ENCODE measurements at places on chromosomes 7 and 10.

- DNase-seq, result no peak
These were observed 41.4 kb upstream of the BET1 start for GRCh38 chr7:94045581-94045980.

DNA sequence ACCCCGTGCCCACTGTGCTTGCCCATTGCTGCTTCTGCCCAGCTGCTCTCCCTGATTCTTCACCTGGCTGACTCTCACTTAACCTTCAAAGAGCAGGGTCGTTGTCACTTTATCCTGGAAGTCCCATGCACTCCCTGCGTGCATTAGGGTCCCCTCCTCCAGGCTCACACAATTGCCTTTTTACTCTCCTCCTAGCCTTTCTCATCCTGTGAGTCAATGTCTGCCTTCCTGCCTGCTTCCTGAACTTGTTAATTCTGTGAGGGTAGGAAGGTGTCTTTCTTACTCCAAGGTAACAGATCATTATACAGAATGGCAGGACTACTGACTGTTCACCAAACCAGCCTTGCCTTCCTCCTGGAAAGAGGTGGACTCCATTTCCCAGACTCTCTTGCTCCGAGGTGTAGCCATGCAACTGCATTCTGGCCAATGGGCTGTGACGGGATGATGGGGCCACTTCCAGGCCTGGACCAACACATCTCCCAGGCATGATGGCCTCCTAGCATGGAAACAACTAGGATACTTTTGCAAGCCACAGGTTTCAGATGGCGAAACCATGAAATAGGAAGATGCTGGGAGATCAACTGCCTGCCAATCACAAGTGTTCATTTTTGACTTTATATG, 54.7 kb downstream of the ARHGAP22 start:
- DNase-seq, result no peak

- DNase-seq, result no peak
These were observed 22.5 kb upstream of the TRIL start for GRCh38 chr7:28980451-28981160.

DNA sequence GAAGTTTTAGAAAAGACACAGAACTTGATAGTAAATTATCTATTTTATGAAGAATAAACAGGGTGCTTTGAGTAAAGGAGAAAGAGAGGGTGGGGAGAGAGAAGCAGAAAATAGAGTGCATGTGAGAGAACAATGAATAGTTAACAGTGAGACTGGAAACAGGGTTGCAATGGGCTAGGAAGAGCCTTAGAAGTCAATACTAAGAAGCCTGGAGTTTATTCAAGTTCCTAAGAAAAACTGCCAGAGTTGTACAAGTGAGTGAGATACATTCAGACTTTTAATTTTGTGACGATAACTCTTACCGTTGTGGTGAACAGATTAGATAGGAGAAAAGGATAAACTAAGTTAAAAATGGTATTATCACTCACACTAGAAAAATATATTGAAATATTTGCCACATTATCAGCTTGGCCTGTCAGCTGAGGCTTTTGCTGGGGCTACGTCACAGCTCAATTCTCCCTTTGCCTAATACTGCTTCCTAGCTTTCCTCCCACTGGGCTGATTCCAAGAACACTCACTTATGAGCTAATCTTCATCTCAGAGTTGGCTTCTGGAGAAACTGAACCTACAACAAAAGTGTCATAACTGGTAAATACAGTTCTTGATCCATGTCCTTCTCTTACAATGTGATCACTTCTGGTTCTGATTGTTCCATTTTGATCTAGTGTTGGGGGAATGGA, 92.7 kb downstream of the SEMA3D start:
- DNase-seq, result no peak

DNA sequence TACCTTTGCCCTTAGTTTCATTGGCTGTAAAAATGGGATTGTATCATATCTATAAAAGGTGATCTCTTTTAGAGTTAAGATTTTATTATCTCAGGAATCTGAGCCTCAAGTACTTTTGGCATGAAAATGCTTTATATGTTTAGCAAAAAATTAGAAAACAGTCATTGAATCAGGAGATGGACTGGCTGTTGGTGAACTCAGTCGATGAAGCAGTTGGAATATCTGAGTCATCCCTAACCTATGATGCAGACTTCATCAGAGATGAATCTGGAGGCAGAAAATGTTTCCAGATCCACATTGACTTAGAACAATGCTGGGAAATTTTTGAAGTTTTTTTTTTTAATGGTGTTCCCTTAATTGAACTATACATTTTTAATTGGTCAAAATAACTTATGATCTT, 228.5 kb downstream of the SLC25A13 start:
- DNase-seq, result no peak

DNA sequence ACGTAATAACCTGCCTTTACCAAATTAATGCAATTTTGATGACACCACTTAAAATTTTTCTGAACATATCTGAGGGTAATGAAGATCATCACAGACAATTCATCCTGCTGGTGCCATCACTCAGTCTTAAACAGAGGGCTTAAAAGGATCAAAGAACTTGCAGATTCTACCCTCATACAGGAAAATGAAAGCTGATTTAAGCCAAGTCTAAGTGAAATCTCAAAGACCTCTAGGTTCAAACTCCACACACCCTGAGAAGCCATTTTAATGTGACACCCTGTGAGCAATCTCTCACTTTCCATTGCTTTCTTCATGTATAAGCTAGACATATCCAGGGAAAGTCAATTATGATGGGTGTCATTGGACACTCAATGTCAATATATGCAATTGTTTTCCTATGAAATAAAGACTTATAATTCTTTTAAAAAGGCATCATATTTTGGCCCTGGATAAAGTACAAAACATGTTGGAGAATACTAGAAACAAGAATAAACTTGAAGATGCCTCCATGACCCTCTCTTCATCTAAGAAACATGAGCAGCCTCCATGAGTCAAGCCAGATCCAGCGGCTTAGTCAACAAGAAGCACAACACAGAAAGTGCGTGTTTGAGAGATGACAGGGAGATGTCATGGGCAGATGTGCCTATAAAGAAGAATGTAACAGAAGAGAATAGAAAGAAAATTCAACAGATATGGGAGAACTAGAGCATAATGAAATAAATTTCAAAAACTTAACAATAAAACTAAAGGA, 291.9 kb downstream of the PARD3 start:
- DNase-seq, result no peak

DNA sequence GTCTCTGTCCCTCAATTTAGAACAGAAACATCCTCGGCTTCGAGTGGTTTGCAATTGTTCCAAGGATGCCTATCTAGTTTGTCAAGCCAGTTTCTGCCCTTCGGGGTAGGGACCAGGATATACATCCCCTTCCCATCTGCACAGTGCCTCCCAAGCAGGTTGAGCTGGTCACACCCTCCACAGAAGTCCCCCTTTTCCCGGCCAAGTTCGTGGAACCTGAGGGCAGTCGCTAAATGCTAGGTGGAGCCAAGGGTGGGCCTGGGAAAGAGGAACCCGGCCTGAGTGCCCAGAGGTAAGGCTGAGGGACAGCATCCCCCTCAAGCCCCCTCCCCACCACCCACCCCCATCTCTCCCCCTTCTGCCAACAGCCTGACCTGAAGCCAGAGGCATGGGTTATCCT, 62.4 kb upstream of the NANOS1 start:
- DNase-seq, result no peak

- DNase-seq, result peak; percentile 97
These were observed 56.0 kb downstream of the ANKRD7 start for GRCh38 chr7:118280319-118281012.

DNA sequence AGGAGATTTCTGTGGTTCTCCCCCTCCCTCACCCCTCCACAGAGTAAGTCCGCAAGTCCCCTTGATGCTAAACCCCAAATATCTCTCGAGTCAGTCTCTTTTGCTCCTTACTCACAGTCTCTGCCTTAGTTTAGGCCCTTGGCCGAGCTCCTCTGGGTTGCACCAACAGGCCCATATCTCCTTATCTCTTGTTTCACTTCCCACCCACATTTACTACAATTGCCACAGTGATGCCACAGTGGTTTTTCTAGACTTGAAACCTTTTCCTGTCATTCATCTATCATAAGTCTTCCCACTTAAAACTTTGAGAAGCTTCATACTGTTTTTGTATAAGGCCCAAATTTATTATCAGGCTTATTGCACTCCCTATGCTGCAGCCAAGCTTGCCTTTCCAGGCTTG, 23.4 kb upstream of the NME8 start:
- no peak for DNase-seq

- DNase-seq, result no peak
These were observed 3.3 kb upstream of the GRIFIN start for GRCh38 chr7:2479276-2480069.

DNA sequence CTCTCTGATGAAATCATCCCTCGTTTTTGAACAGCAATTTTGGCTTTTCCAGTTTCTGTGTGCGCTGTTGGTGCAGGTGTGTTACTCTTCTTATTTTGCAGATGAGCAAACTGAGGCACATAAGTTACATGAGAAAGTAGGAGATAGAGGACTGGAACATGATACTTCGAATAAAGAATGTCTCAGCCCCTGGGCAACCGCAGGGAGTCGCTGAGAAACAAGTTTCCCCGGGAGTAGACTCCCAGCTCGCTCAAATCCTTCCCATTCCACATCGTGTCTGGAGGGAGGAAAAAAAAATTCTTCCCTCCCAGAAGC, 18.0 kb downstream of the MXI1 start:
- no peak for DNase-seq

GRCh38 chr10:126683466-126683865, 13.0 kb upstream of the C10orf90 start:
- no peak for DNase-seq

All from NCI-H1105 treated with DMSO at 0.1 percent for 48 hours (cell line).